ENCODE measurements at places on chromosomes 7 and 10.

DNA sequence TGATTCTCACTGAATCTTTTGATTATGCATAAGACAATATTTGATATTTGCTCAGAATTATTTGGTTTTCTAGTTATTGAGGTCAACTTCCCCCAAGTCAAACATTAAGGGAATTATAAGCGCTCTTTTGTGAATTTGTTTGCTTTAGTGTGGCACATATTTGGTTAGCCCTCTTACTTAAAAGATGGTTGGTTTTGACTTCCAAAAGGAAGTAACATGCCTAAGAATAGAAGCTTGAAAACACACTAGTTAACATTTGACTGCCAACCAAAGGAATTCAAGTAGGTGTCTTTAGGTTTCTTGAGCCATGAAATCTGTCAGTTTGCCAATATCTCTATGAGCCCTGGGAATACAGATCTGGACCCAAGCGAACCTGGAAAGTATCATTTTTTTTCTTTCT is 24.9 kb downstream of the STEAP4 start:
- no peak for DNase-seq

DNA sequence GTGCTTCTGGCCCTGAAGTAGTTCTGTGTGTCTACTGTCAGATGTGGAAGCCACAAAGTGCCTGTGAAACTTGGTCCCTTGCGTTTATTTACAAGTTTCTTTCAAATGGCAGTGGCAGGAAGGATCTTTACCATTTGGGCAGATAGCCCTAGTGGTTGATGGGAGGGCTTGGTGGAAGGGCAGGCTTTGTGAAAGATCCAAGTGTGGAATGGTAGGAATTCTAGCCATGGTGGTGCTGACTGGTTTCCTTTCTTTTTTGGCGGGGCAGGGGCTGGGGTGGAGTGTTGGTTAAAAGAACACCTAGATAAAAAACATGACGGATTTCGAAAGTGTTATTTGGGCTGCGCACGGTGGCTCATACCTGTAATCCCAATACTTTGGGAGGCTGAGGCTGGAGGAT is 27.0 kb downstream of the AUTS2 start:
- DNase-seq = no peak

- peak; percentile 39 for DNase-seq
These were observed 34.5 kb downstream of the CHN2 start for GRCh38 chr7:29229066-29229465.

DNA sequence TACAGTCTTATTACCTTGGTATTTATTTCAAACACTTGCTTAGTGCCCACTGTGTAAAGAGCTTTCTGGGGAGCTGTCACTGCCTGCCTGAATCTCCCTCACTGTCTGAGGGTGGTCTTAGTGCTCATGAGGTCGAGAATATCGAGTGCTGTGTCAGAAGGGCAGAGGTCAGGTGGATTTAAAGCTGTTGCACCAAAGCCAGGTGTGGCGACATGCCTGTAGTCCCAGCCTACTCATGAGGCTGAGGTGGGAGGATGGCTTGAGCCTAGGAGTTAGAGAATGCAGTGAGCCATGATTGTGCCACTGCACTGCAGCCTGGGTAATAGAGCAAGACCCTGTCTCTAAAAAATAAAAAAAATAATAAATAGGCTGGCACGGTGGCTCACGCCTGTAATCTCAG is 20.9 kb downstream of the CCM2 start:
- no peak for DNase-seq

All from NCI-H524 treated with DMSO at 0.1 percent for 48 hours (cell line).